CD4-positive, alpha-beta memory T cell (primary cell): ENCODE measurements at places on chromosomes 1 and 21. TPM values are rescaled to one million over a fixed set of nuclear protein-coding genes. Genes with fewer than 3 reads are reported as not detected.

STRIP1 gene
- 30.2 TPM for polyA plus RNA-seq

CPLANE2 gene
- 3.5 TPM for polyA plus RNA-seq

HES5 gene
- not detected for polyA plus RNA-seq

GBP2 gene
- 109 TPM for polyA plus RNA-seq

OR10Z1 gene
- not detected for polyA plus RNA-seq

CA6 gene
- 0.35 TPM for polyA plus RNA-seq

NBPF3 gene
- 6.3 TPM for polyA plus RNA-seq

LCE3E gene
- not detected for polyA plus RNA-seq

NEGR1 gene
- not detected for polyA plus RNA-seq

RHCE gene
- polyA plus RNA-seq: 0.61 TPM

DMAP1 gene
- 42.9 TPM for polyA plus RNA-seq

MR1 gene
- 31.5 TPM for polyA plus RNA-seq

TFF3 gene
- not detected for polyA plus RNA-seq

LHX4 gene
- polyA plus RNA-seq: not detected
